ENCODE measurements at places on chromosomes 2 and 18.
A peak's percentile ranks its signal among the peaks of the same experiment; 100 is the strongest.

- no peak for DNase-seq
Observed at GRCh38 chr18:7575465-7576028, 8.4 kb downstream of the PTPRM start.

GRCh38 chr18:36900466-36900865 is 71.5 kb downstream of the KIAA1328 start:
- DNase-seq = no peak

DNA sequence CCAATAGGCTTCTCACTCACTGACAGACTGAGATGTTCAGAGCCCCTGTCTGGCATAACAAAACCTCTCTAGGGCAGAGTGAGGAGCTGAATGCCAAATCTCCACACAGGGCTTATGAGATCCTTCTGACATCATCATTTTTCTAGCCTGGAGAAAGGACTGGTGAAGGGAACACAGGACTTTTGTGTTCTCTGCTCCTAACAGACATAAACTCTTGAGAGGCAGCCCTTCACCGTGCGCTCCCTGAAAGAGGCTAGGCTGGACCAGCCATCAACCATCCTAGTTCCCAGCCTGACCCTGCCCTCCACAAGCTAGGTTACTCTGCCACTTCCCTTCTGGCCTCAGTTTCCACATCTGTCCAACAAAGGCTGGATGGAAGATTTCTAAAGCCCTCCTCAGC is 141.9 kb downstream of the SUCLG1 start:
- no peak for DNase-seq

DNA sequence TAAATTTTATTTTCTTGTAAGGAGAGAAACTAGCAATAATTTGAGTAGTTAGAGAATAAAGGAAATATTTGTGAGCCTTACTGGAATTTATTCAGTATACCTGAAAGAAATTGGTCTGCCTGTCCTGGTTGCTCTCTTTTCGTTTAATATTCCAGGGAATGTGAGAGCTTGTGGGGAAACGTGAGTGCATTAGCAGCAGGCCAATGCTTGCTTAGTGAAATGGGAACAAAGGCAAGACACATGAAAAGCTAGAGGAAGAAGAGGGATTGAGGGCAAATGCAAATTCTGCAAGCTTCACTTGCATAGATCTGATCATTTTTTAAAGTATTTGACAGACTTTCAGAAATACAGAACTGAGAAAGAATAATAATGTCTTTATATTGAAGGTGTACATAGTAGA is 111.0 kb downstream of the ERBB4 start:
- DNase-seq = no peak

DNA sequence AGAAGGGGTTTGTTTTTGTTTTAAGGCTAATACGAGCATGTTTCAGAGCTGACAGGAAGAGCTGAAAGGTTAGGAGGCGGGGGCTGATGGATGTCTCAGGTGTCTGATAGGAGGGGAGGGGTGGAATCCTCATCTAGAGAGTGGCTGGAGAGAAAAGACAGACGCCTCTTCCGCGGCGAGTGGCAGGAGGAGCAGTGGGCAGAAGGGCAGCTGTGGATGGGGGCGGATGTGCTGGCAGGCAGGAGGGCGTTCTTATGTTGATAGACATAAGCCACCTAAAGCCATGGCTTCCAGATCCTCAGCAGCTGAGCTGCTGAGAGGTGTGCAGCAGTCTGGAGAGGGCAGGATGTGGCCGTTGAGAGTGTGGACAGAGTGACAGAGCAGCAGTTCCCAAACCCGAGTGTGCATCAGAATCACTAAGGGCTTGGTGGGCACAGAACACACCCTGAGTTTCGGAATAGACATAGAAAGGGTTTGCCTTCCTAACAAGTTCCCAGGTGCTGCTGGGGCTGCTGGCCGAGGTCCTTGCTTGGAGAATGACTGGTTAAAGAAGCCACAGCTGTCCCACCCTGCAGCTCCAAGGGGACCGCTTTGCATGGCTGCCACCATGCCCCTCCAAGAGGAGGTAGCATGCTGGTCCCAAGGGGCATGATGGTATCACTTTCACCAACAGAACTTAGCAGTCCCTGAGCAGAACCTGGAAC is 3.0 kb upstream of the ITM2C start:
- DNase-seq = no peak

DNA sequence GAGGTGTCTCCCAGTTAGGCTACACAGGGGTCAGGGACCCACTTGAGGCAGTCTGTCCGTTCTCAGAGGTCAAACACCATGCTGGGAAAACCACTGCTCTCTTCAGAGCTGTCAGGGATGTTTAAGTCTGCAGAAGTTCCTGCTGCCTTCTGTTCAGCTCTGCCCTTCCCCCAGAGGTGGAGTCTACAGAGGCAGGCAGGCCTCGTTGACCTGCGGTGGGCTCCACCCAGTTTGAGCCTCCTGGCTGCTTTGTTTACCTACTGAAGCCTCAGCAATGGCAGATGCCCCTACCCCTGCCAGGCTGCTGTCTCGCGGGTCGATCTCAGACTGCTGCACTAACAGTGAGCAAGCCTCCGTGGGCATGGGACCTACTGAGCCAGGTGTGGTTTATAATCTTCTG is 346.3 kb downstream of the CELF4 start:
- DNase-seq = no peak

DNA sequence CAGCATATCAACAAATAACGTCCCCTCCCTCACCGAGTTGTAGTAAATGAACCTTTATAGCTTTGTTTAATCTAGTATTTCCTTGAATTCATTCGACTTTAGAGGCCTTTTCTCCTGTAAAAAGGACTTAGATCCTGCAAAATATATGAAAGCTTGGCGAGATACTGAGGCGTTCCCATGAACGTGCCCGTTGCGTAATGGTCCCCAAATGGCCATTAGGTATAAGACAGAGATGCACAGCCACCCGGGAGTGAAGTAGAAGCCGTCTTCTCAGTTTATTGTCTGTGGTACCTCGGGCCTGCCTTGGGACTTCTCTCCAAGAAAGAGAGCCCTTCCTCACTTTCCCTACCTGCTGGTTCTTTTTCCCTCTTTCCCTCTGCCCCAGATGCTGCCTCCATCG is 310.6 kb downstream of the CELF4 start:
- DNase-seq = no peak

GRCh38 chr18:6055711-6056110 is 160.4 kb upstream of the TMEM200C start:
- DNase-seq = no peak

DNA sequence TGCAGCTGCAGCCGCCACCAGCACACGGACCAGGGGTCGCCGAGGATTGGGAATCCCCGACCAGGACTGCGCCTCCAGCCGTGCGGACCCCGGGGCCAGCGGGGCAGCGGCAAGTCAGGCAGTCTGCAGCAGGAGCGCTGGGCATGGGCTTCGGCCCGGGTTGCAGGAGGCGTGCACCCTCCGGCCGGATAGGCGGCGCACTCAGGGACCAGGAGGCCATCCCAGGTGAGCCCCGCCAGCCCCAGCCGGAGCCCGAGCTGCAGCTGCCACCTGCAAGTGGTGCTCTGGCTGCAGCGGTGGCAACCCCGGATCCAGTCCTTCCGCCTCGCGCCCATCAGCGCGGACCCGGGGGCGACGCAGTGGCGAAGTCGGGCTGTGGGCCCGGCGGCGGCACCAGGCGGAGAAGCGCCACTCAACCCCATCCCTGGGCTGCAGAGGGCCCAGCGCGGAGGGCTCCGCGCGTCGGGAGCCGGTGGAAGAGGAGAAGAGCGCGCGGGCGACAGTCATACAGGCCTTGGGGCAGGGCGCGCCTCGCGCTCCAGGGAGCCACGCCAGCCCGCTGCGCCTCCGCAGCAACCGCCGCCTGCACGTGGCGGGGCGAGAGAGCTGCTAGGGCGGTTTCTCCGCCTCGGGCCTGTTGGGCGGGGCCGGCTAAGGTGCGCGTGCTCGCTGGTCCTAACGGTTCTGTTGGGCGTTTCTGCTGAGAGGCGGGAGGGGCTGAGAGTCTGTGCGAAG is 73.8 kb downstream of the RPIA start:
- DNase-seq = no peak

GRCh38 chr2:134197445-134197844 is 56.4 kb upstream of the MGAT5 start:
- no peak for DNase-seq

GRCh38 chr2:241563031-241563507 is 4.5 kb downstream of the BOK start:
- no peak for DNase-seq

DNA sequence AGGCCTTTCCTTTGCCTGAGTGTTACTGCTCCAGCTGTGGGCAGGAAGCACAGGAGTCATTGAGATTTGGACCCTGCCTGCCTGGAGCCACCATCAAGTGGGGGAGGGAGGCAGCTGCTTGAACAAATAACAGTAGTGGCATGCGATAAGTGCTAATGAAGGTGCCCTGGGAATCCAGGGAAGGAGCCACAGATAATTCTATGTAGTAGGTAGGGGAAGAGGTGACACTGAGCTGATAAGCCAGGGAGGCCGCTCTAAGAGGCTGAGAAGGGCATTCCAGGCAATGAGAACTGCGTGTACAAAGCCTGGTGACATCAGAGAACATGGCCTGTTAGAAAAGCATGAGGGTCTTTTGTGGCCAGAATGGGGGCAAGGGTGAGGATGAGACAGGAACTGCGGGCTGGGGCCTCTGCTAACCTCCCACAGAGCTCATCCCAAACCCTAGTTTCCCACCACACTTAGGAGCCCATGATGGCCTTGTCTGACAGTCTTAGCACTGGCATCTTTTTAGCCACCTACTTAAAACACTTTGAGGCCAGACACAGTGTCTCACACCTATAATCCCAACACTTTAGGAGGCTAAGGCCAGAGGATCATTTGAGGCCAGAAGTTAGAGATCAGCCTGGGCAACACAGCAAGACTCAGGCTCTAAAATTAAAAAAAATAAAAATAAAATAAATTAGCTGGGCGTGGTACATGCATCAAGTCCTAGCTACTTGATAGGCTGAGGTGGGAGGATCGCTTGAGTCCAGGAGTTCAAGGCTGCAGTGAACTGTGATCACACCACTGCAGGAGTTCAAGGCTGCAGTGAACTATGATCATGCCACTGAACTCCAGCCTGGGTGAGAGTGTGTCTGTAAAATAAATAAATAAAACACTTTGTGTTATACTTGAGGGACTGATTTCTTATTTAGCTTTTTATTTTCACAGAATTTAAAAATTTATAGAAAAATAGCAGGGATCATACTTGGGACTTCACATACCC is 58.9 kb downstream of the TET3 start:
- DNase-seq = no peak

GRCh38 chr2:110865188-110865587 is 132.8 kb downstream of the ACOXL start:
- DNase-seq = no peak

DNA sequence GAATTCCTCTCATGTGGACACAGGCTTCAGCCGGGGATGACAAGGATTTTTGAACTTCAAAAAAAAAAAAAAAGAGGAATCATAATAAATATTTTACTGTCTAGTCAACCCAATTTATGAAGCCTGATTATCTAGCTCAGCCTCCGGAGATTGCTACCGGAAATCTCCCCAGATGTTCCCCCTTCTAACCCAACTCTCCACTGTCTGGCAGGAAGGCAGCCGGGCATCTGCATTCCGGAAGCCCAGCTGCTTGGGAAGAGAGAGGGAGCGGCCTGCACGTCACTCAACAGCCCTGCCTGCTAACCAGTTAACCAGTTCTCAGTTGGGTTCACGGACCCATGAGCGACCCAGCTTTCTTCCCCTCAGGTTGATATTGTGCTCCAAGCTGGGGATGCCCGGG is 87.2 kb upstream of the POU3F3 start:
- no peak for DNase-seq

- no peak for DNase-seq
Observed at GRCh38 chr18:46435031-46435430, 222.0 kb downstream of the LOXHD1 start.

GRCh38 chr2:27807476-27807875 is 36.0 kb downstream of the MRPL33 start:
- DNase-seq = peak; percentile 0

GRCh38 chr2:26840937-26841610 is 6.9 kb upstream of the DPYSL5 start:
- no peak for DNase-seq

- no peak for DNase-seq
Observed at GRCh38 chr18:75533950-75534349, 106.4 kb upstream of the SMIM21 start.

DNA sequence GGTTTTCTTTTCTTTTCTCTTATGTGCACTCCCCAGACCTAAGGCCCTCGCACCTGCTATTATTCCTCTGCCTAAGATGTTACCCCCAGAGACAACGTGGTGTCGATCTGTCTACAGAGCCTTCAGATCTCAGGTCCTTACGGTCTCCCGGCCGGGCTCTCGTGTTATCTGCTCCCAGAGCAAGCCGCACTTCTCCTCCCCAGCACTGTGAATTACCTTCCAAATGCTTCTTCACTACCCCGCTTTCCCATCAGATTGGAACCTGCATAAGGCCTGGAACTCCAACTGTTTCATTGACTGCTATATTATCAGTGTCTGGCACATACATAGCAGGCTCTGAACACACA is 71.2 kb upstream of the ODC1 start:
- no peak for DNase-seq

- no peak for DNase-seq
Observed at GRCh38 chr18:76377359-76377756, 117.7 kb downstream of the ZNF516 start.

DNA sequence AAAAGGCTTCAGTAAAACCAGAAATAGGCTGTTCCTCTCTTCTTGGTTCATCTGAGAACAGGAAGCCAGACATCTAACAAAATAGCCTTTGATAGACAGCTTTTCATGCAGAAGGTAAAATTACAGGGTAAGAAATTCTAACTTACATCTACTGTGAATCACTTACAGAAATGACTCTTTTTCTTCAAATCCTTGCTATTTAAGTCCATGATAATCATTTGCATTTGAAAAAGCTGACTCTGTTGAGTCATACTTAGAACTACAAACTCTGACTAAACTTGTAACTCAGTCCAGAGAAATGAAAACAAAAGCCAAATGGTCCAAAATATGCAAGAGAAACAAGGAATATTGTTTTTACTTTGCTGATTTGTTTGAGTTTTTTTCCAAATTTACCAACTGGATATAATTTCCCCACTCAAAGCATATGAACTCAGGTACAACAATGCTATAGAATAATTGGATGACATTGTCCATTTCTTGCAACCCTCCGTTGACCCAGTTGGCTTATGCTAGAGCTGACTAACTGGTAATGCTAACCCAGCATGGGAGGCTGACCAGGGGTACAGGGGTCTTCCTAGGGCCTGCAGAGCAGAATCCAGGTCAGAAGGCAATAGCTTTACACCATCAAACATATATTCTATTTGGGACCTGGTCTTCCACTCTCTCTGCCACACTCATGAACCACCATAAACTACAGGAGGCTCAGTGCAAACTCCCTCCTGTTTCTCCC is 18.8 kb upstream of the MREG start:
- DNase-seq = no peak

GRCh38 chr2:146912536-146912935 is 932.3 kb upstream of the ACVR2A start:
- DNase-seq = no peak

DNA sequence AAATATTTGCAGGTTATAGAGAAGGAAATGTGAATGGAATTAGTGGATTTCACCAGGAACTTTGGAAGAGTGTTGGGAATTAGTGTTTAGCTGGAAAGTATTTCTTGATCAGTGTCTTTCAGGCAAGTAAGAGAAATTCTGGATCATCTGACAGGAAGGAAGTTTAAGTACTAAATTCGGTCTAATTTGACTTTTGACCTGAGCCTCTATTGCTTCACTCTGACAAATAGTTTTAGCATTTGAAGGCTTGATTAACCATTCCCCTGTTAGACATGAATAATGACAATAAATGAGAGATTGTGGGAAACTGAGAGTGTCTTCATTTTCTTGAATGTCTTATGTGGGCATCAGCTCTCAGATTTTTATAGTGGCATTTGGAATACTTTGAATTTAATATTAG is 16.0 kb downstream of the CCNT2 start:
- DNase-seq = no peak
